ENCODE measurements at places on chromosomes 4 and X.

DNA sequence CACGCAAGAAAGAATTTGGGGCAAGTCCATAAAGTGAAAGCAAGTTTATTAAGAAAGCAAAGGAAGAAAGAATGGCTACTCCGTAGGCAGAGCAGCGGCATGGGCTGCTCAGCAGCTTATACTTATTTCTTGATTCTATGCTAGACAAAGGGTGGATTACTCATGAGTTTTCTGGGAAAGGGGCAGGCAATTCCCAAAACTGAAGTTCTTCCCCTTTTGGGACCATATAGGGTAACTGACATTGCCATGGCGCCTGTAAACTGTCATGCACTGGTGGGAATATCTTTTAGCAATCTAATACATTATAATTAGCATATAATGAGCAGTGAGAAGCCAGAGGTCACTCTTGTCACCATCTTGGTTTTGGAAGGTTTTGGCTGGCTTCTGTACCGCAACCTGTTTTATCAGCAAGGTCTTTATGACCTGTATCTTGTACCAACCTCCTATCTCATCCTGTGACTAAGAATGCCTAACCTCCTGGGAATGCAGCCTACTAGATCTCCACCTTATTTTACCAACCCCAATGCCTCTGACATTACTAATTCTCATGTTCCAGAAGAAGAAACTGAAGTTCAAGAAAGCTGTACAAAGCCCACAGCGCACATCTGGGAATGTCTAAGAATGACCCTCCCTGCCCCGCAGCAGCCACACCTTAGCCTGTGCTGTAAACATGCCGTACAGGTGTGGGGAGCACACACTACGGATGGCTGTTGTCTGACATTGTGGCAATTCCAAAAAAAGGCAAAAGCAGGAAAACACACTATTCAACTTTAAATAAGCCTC lies 18.6 kb downstream of the RXFP1 start:
- no peak for DNase-seq

- no peak for DNase-seq
Observed at GRCh38 chr4:93645120-93645519, 183.4 kb upstream of the ATOH1 start.

DNA sequence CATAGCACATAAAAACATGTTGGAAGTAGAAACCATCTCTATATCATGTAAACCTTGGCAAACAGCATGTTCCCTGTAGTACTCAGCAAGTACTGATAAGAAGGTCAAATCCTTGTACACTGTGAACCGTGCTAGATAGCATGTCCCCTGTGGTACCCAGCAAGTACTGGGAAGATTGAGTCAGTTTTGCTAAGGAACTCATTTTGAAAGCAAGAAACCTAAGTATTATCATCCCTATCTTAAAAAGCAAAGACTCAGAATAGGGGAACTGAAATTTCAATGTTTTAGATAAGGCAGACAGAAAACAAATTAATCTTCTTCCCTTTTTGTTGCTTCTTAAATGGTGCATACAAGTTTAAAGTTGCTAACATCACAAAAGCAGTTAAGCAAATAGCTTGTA lies 180.2 kb downstream of the RBM46 start:
- DNase-seq, result no peak

- DNase-seq, result no peak
Observed at GRCh38 chrX:118577041-118577440, 81.4 kb downstream of the DOCK11 start.

GRCh38 chr4:41949531-41949930 lies 14.3 kb downstream of the TMEM33 start:
- DNase-seq, result no peak

DNA sequence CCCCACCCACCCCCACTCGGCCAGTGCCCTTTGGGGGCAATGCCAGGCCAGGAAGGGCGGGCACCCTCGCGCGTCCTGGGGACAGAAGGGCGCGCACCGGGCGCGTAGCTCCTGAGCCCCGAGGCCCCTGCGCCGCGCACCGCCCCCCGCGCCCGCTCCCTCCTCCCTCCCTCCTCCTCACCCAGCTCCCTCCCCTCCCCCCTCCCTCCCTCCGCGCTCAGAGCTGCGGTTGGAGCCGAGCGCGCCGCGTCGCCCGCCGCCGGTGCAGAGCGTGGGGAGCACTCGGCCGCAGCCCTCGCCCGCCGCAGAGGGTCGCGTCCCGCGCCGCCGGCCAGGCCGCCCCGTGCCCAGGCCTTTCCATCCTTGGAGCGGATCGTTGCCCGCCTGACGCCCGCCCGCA lies at the start of gene ATP2B3:
TSS of gene ATP2B3 (plus strand) at position 220 of the 400 bp plus-strand sequence. CDS start 18,606 bp downstream, outside the sequence.
- DNase-seq, result no peak

- DNase-seq, result no peak
Observed at GRCh38 chr4:88275516-88275915, 8.8 kb downstream of the PPM1K start.

DNA sequence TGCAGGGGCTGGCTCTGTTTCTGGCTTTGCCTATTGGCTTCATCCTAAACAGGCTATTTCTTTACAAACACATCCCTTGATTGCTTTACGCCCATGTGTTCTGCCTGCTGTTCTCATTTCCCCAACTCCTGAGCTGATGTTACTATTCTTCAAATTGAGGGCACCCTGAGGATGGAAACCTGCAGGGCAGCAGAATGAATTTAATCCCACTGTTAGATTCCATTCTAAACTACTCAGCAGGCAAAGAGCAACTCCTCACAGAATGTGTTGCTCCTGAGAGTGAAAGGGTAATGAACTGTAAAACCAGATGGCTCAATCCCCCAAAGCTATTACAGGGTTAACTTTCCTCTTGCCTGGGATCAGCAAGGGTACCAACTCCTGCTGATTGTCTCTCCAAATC lies 75.7 kb downstream of the ANKRD50 start:
- no peak for DNase-seq

DNA sequence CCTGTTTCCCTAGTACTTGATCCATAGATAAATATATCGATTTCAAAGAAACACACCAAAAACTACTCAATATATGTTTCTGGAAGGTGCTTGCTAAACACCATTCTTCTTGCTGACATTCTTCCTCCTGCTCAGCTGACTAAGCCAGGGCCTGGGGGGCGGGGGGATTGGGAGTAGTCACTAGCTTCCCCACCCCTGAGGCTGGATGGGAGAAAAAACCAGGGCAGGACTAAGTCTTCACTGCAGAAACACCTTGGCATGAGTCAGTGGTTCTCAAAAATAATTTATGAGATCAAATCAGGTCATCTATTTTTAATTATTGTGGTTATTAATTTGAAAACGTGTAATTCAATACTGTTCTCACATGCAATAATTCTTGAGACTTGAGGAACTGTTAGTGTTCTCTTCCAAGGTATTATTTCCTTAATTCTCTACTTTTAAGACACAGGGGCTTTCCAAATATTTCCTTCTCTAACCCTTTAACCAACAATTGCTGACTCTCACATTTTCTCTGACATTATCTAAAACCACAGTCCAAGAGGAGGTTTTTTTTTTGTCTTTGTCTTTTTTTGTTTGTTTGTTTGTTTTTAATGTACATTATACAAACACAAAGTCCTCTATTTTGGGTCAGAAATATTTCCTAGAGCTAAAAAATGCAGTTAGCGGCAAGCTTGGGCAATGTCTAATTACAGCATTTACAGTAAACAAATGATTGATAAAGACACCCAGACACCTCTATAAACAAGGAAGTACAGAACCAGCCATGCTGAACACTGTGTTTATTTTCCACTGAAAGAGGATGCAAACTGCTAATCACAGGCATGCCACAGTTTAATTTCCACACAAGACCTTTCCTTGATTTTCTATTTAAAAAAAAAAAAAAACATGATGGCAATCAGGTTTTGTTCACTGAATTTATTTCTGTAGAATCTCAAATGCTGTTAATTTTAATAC lies 120.3 kb upstream of the USP9X start:
- DNase-seq, result no peak

DNA sequence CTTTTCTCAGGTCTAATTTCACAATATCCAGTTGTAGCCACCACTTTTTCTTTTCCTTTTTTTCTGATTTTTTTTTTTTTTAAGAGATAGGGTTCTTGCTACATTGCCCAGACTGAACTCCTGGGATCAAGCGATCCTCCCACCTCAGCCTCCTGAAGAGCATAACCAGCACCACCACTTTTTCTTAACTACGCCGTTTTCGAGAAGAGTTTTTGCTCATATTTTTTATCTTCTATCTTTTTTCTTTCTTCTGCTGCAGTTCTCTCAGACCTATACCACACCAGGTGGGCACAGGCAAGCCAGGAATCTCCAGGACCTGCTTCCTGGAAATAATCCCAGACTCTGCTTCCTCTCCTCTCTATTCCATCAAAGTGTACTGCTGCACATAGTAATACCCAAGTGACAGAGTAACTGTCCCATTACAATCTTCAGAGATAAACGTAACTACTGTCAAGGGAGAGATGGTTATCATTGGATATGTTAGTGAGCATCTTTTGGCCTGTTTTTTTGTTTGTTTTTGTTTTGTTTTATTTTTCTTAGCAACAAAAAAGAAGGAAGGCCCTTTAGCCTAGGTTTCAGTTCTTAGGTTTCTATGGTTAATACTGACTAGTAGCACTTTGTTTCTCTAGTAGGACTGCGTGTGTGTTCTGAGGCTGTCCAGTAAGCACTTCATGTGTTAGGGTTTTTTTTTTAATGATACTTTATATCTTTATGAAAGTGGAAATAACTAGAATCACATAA lies 59.2 kb upstream of the TXK start:
- DNase-seq, result no peak

DNA sequence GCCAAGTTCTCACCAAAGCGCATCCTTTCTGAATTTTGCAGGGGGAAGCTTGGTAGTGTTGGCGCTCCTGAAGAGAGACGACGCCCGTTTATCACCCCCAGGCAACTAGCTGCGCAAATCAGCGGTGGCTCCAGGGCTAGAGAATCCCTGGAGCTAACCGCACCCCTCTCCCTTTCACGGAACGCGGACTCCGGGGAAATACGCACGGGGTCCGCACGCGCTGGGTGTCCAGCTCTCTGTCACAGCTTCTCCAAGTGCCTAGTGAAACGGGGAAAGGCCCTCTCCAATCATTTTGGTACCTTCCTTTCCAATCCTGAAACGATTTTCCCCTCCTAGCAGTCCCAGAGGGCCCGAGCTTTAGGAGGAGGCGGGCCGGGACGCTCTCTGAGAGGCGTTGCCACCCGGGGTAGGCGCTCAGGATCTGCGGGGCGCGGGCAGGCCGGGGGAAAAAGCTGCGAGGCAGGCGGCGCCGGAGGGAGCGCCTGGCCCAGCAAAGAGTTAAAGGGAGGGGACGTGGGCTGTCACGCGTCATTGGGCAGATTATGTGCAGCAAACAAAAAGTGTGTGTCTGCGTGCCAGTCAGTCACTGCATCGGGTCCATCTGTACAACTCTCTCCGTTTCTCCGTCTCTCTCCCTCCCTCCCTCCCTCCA lies at the start of gene PRDM8:
TSS of gene PRDM8 (plus strand) at position 582 of the 652 bp plus-strand sequence. CDS start 2,578 bp downstream, outside the sequence.
- no peak for DNase-seq

GRCh38 chr4:108965472-108966076 lies 202.7 kb upstream of the ETNPPL start:
- DNase-seq, result no peak

DNA sequence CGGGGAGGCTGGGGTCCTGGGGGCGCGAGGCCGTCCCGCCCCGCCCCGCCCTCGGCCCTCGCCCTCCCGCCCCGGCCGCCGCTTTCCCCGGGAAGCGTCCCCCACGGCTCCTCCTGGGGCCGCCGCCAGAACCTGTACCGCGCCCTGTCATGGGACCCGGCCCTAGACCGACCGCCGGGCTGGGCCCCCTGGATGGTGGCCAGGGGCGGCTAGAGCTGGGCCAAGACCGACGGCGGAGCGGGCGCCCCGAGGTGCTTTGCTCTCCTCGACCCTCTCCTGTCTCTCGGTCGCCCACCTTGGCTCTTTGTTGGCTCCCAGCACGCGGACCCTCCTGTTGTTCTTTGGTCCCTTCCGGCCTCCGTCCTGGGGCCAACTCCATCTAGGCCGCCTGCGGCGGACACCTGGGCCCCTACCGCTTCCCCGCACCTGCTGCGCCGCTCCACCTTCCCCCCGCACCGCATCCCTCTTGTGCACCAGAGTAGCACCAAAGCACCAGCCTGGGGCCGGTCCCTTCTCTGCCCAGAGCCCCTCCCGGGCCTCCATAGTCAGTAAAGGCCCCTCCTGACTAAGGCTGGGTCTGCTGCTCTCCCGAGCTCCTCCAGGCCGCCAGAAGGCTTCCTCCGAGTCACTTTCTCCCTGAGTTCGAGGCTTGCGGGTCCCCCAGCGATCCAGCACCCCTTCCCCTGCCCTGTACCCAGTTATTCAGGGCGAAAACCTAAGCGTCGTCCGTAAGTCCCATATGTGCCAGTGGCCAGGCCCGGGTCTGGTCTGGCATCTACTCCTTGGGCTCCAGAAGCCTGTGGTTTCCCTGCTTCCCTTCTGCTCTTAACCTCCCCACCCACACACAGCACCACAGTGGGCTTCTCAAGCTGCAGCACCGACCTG lies 587 bp downstream of the TACC3 start:
- DNase-seq, result no peak

- DNase-seq, result no peak
Observed at GRCh38 chr4:169089004-169089403, 78.9 kb upstream of the CBR4 start.

DNA sequence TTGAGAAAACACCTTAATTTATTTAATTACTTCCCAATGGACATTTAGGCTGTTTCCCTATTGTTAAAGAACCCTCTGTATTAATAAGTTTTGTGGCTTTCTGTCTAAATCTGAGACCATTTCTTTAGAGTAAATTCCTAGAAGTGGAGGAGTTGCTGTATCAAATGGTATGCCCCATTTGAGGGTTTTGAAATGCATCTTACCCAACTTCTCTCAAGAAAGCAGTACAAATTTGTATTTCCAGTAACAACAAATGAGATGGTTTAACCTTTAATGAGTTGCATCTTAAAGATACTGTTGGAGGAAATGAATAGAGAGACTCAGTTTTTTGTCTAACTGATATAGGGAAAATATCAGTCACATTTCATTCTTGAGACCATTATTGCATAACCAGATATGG lies 70.5 kb upstream of the CBLL2 start:
- no peak for DNase-seq

GRCh38 chr4:3261411-3262207 lies 12.7 kb downstream of the MSANTD1 start:
- DNase-seq, result no peak

GRCh38 chrX:104668550-104668949 lies 102.6 kb downstream of the IL1RAPL2 start:
- DNase-seq, result no peak

GRCh38 chrX:77342004-77342403 lies 105.2 kb upstream of the FGF16 start:
- DNase-seq, result no peak

DNA sequence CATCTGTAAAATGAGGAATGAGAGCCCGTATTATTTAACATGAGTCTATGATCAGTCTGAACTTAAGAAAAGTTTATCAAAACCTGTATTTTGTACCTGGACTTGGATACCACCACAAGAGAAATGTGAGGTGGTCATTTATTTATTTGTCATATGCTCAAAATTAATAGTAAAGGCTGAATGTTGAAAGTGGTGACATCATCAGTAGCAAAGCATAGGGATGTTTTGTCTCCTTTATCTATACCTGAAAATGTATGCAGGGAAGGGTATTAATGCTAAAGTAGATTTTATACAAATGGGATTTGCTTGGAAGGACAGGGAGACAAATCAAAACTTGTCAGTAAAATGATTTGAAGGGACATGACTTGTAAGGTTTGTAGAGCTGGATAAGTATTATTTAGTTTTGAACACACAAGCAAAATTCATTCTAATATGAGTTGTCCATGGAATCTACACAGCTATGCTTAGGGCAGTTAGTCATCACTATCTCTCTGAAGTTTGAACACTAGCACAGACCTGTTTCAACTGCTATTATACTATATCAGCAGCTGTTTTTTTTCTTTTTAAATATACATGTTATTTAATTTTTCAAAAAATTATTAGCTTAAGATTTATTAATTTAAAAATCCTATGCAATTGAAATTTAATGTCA lies 52.4 kb upstream of the GUCY1A1 start:
- no peak for DNase-seq

Data from stimulated activated CD8-positive, alpha-beta memory T cell treated with anti-CD3 and anti-CD28 coated beads, Interleukin-4, amount 100 ng/mL, for 24 hours (primary cell).